ENCODE measurements at places on chromosomes 3 and 15.
A peak's percentile ranks its signal among the peaks of the same experiment; 100 is the strongest.

DNA sequence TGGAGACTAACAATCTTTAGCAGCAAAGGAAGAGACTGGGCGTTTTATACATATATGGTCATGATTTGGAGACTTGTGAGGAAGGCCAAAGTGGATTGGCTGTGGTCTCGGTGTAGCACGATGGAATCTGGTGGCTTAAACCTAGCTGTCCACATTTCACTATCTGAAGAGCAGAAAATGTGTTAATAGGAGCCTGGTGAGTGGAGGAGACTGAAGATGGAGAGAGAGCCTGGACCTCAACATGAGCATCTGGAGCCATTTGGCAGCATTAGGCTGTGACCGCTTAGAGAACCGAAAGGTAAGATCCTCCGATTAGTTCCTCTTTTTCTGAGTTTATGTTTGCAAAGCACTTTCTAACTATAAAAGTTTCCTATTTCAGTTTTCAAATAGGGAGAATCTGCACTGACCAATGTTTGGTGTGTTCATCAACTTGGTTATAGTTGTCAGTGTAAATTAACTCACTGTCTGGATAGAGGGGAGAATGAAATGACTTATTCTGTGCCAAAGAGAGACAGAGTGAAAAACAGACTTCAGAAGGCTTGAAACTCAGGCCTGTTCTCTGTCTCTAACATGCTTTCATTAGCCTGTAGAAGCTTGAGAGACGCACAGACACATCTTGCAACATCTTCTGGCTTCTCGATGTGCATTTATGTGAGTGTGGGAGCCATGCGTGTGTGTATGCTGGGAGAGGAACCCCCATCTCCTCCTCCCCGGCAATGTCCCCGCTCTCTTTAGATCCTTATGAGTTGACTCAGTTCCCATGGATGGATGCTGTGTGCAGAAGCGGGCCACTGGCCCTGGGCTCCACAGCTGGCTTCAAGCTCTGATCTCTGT lies 244.7 kb upstream of the TBL1XR1 start:
- DNase-seq = no peak

DNA sequence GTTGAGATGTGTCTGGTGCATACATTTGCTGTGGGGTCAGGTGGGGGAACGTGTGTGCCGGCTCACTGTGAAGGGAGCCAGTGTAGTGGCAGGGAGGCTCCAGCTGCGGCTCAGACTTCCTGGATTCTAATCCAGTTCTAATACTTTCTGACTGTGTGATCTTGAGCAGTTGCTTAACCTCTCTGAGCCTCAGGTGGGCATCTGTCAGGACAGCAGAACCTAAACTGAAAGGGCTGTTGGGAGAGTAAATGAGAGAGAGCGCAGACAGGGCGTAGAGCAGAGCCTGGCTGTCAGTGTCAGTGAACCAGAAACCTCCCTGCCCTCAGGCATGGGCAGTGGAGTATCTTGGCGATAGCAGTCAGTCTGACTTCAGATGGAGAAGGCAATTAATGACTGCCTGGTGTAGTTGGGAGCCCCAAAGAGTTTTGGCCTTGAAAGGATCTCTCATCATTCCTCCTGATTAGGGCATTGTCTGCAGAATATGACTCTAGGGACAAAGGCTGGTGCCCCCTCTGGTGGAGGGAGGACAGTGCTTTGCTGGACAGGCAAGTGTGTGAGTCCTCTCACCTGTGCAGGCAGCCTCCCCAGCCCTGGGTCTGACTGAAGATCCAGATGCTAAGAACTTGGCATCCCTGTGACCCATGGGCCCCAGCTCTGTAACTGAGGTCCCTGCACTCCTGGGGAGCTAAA lies 9.6 kb downstream of the KBTBD13 start:
- peak; percentile 39 for DNase-seq

GRCh38 chr3:14787630-14788029 lies 31.1 kb upstream of the FGD5 start:
- no peak for DNase-seq

DNA sequence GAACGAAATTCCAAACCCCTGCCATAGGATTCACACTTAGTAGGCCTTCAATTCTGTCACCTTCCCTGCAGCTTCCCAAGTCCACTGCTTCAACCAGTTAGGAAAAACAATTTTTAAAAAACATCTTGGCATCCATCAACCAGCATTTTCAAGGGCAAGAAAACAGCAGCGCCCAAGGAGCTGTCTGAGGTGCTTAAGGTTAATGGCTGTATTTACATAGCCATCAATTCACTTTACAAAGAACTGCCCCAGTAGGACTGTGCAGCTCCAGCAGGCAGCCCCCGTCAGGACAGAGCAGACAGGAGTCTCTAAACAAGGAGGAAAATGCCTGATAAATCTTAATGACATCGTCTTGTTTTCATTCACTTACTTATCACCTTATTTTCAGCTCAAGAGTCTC lies 13.3 kb downstream of the TAFA4 start:
- peak; percentile 52 for DNase-seq

GRCh38 chr3:55174747-55175146 lies 246.9 kb upstream of the LRTM1 start:
- no peak for DNase-seq

DNA sequence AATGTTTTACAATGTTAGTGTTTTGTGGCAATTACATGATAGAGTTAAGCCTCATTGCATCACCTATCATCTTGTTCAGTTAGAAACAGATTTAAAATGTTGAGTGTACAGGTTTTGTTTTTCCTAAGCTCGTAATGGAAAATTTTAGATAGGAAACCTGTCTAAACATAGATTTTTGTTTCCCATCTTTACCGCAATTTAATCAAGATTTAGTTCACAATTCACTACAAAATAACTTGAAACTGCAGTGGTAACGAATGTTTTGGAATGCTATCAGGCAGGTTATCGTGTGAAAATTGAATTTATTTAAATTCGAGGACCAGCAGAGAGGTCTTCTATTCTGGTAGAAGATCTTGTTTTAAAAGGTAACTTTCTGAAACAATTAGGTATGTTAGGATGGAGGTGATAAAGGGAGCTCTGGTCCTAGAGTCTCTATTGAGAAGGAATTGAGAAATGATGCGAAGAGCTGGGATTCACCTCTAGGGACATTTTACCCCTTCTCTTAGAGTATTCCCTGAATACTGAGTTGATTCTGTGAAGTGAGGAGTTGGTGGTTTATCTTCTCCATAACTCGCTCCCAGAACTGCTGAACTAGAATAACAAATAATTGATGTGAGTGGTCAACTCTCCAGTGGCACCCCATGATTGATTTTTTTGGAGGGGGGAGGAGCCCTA lies 1.4 kb downstream of the DOCK3 start:
- DNase-seq = no peak
